Suppressor macrophage treated with lipopolysaccharide for 1 hour (primary cell): ENCODE measurements at places on chromosomes 12 and 14.

DNA sequence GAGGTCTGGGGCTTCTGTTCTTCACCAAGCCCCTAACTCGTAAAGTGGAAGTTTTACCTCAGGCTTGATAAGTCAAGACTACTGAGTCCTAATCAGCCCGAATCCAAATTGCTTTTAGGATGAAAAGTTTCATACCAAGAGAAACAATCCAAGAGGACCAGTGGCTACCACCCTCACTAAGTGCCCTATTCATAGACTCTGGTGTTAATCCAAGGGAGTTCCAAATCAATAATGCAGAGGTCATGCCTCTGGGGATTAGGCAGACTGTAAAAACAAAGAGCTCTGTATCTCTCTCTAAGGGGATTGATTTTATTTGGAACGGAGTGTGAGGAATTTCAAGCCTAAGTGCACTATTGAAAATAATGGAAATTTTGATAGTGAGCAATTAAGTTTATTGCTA, 76.3 kb upstream of the LMNTD1 start:
- DNase-seq, result no peak

DNA sequence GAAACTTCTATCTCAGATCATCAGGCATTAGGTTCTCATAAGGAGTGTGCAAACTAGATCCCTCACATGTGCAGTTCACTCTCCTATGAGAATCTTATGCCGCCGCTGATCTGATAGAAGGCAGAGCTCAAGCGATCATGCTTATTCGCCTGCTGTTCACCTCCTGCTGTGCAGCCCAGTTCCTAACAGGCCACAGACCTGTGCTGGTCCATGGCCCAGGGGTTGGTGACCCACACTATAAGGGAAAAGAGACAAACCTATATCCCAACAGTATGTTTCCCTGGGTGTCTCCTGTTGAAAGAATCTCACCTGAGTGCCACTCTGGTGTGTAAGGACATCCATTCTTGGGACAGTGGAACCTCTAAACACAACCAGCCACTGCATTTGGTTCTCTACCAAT, 186.3 kb downstream of the RIMBP2 start:
- no peak for DNase-seq

DNA sequence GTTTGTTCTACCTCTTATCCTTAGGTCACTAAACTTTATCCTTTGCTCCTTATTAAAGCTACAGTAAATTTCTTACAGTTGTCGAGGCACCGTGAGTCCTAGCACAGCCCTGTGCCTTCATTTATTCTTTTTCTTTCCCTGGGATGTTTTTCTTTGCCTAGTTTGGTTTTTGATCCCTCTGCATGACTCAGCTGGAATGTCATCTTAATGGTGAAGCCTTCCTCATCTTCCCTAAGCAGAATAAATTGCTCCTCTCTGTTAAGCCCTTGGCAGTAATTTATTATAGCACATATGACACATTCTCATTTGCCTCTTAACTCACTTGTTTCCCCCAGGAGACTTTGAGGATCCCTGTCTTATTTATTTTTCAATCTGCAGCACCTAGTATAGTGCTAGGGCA, 16.6 kb downstream of the ACTR10 start:
- DNase-seq, result no peak

DNA sequence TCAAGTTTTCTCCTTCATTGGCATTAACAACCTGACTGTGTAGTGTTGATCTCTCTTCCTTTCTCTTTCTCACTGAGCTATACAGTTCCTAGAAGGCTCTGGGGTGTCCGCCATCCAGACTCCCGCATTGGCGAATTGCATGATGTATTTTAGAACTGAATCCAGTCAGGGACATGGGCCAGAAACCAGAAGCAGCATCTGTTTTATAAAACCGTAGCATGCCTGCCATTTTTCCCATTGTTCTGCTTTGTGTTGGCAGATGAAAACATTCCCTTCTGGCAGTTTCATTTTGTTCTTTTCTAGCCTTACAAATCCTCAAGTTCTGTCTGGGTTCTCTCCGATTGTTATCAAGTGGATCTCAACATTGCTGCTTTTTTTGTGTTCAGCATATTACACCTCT, 268.3 kb upstream of the SEL1L start:
- DNase-seq, result no peak

DNA sequence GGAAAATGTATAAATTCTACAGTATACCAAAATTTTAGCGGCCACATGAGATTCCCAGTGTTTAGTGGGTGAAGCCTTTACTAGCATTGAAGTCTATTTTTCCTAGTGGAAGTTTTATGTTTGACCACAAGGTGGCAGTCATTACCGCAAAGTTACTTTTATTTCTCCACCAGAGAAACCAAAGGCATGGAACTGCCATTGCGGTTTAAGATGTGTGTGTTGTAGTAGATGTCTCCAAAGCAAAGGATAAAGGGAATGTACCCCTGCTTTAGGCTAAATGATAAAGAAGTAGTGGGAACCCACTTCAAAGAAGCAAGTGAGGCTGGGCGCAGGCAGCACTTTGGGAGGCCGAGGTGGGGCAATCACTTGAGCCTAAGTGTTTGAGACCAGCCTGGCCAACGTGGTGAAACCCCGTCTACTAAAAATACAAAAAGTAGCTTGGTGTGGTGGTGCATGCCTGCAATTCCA, 140.5 kb downstream of the PRKCH start:
- peak; percentile 88 for DNase-seq

DNA sequence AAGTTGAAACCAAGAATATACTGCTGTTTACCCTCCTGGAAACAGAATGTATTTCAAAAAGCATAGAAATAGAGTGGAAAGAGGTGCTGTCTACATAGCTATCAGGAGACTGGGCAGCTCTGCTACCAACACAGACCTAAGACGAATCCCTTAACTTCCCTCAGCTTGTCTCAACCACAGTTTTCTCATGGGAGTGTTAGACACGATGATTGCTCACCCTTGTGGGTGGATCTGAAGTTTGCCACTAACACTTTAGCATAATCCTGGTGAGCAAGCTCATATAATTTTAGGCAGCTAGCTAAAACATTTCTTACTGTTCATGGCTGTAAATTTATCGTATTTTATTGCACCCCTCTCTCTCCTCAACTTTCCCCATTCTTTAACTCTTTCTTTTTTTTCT, 38.5 kb downstream of the C12orf75 start:
- peak; percentile 37 for DNase-seq

DNA sequence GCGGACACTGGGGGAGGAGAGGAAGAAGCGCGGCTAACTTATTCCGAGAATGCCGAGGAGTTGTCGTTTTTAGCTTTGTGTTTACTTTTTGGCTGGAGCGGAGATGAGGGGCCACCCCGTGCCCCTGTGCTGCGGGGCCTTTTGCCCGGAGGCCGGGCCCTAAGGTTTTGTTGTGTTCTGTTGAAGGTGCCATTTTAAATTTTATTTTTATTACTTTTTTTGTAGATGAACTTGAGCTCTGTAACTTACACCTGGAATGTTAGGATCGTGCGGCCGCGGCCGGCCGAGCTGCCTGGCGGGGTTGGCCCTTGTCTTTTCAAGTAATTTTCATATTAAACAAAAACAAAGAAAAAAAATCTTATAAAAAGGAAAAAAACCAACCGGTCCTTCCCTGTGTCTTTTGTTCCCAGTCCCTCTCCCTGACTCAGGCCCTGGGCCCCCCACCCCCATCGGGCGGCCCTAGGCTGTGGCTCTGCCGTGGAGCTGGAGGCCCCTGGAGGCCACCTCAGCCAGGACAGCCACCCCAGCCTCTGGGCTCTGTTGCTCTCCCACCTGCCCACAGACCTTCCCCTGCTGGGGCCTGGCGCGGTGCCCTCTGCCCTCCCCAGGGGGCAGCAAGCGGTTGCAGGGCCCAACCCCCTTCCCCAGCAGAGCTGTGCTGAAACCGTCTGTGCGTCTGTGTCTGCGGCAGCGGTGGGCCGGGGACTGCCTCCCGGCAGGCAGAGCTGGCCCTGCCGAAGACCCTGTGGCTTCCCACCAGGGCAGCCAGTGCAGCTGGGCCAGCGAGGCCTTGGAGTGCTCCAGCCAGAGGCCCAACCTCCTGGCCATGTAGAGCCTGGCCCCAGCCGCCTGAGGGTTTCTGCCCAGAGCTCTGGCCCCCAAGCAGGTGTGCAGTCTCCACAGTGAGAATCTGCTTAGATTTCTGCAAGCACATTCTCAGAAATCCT, 4.0 kb upstream of the CRIP2 start:
- no peak for DNase-seq

- no peak for DNase-seq
Observed at GRCh38 chr14:55781046-55781445, 201.0 kb downstream of the KTN1 start.

- no peak for DNase-seq
Observed at GRCh38 chr14:65371784-65372183, 40.7 kb upstream of the FUT8 start.

- DNase-seq, result no peak
Observed at GRCh38 chr14:100703386-100704220, 23.1 kb upstream of the DLK1 start.

GRCh38 chr12:99017971-99018370, 372.9 kb downstream of the APAF1 start:
- DNase-seq, result no peak

DNA sequence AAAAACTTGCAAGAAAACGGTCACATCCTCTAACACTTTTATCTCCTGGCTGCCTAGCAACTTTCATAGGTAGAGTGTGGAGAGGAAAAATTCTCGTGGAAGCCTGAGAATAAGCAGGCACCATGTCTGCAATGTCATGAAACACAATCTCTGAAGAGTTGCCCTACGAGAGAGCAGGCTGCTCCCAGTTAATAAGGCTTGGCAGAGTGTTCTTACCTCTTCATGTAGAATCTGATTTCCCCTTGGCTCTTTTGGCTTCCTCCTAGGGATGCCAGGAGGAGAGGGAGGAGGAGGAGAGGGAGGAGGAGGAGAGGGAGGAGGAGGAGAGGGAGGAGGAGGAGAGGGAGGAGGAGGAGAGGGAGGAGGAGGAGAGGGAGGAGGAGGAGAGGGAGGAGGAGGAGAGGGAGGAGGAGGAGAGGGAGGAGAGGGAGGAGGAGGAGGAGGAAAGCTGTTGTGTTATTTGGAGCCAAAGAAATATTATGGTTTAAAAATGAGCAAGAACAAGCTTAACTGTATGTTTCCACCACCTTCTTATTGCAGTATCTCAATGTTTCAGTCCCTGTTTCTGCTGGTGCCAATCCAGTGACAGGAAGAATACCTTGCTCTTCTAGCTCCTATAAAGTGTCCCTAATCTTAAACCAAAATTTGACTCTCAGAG, 52.9 kb downstream of the EGLN3 start:
- DNase-seq, result no peak

DNA sequence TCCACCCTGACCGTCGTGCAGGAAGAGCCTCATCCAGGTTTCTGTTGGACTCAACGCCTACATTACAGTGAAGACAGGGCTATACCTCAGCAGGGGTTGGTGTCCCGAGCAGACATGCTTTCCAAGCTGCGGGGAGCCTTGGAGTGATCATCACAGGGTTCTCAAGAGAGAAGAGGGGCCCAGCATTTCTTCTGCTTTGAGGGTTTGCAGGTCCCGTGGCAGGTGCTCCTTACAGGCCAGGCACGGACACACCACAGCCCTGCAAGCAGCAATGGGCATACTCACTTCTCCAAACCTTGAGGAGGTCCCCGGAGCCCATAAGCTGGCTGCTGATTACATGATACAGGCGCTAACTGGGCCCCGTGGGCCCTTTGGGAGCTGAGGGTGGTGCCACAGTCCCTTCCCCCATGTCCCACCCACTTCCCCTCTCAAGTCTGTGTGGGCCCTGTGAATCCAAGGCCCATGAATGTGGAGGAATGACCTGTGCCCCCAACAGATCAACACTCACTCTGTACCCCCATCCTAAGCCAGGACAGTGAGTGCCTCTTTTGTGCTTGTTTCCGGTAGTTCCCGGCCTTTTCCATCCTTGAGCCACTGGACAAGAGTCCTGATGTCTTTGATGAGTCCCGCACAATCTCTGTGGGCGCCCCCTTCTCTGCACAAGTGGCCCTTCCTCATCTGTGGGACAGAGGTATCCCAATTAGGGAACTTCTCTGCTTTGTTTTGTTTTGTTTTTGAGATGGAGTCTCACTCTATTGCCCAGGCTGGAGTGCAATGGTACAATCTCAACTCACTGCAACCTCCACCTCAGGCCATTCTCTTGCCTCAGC, 1.1 kb downstream of the AQP2 start:
- DNase-seq, result no peak

GRCh38 chr12:96422192-96422591, 22.0 kb upstream of the CDK17 start:
- DNase-seq, result no peak
